Effector memory CD8-positive, alpha-beta T cell (primary cell): ENCODE measurements at places on chromosomes 3 and 15.

- DNase-seq, result no peak
These were observed 392.7 kb downstream of the PTPRG start for GRCh38 chr3:61954097-61954540.

DNA sequence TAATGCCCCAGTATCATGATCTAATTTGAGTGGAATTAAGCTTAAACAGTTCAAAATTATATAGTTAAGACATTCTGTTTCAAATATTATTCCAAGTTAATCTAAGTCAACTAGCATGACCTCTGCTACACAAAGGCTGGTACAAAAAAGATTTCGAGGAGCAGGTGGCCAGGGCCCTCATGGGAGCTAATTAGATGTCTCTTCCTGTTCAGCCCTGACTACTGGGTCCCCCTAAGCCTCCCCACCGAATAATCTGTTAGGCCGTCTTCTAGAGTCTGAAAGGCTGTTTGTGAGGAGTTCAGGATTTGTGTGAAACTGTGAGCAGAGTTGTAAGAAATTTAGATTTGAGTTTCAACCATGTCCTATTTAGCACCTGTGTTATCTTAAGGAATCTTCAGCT is 75.4 kb downstream of the PPM1L start:
- DNase-seq, result no peak

- no peak for DNase-seq
These were observed 10.5 kb upstream of the EPHA6 start for GRCh38 chr3:96803870-96804269.

GRCh38 chr15:71630475-71630809 is 179.9 kb upstream of the NR2E3 start:
- DNase-seq, result no peak

GRCh38 chr3:141256820-141257219 is 25.2 kb downstream of the PXYLP1 start:
- DNase-seq, result no peak

GRCh38 chr3:45180899-45181298 is 34.7 kb upstream of the CDCP1 start:
- no peak for DNase-seq

GRCh38 chr15:74270854-74271520 is 34.9 kb downstream of the CCDC33 start:
- DNase-seq, result no peak

GRCh38 chr15:42329992-42330391 is 29.3 kb upstream of the CAPN3 start:
- no peak for DNase-seq

- DNase-seq, result no peak
These were observed 320.0 kb upstream of the PPP2R3A start for GRCh38 chr3:135645541-135645940.

- DNase-seq, result no peak
These were observed 15.9 kb upstream of the CHST2 start for GRCh38 chr3:143103652-143104051.

- no peak for DNase-seq
These were observed 83.4 kb upstream of the POU1F1 start for GRCh38 chr3:87359826-87360225.

DNA sequence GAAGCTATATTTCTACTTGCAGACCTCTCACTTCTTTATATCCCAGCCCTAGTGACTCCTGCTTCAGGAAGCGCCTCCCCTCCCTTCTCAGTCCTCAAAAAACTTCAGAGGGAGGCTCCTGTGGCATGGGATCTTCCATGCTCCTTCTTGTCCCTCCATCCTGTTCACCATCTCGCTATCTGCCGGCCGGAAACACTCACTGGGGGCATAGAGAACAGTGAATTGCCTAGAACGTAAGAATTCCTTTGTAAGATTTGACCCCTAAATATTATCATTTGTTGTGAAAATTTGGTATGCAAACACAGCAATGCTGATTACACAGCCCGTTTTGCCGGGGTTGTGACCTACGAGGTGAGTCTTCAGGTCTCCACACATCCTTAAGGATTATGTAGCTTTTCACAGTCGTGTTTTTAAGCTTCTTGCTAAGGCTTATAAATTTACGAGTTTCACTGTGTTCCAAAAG is 218.7 kb upstream of the ATP10A start:
- DNase-seq, result no peak

- DNase-seq, result no peak
These were observed 373.7 kb upstream of the NECTIN3 start for GRCh38 chr3:110697961-110698360.

- DNase-seq, result no peak
These were observed 298.0 kb upstream of the CTNNB1 start for GRCh38 chr3:40901298-40901697.

- no peak for DNase-seq
These were observed 67.6 kb downstream of the NOX5 start for GRCh38 chr15:69082021-69082502.

DNA sequence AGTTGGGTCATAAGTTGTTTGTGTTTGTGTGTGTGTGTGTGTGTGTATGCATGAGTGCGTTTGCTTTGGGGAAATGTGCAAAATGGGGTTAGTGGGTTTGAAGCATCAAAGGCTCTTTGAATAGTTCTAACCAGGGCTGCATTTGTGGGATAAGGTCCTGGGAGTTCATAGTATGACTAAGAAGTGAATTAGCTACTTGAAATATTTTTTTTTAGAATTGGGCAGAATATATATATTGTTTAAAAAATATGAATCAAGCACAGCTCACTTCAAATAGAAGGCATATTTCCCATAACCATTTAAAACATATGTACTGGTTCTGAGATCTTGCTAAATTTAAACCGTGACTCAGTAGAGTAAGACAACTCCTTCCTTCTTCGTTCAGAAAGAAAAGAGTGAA is 43.1 kb downstream of the IGF2BP2 start:
- DNase-seq, result no peak

- no peak for DNase-seq
These were observed 70.9 kb downstream of the ANP32A start for GRCh38 chr15:68749793-68750192.

- no peak for DNase-seq
These were observed 129.5 kb downstream of the THRB start for GRCh38 chr3:24365168-24365567.

- DNase-seq, result no peak
These were observed 32.7 kb upstream of the RASGRP1 start for GRCh38 chr15:38597219-38597800.

GRCh38 chr15:74489518-74490338 is 28.8 kb upstream of the UBL7 start:
- peak; percentile 65 for DNase-seq

GRCh38 chr3:53232641-53233377 is 23.0 kb downstream of the TKT start:
- DNase-seq, result no peak

DNA sequence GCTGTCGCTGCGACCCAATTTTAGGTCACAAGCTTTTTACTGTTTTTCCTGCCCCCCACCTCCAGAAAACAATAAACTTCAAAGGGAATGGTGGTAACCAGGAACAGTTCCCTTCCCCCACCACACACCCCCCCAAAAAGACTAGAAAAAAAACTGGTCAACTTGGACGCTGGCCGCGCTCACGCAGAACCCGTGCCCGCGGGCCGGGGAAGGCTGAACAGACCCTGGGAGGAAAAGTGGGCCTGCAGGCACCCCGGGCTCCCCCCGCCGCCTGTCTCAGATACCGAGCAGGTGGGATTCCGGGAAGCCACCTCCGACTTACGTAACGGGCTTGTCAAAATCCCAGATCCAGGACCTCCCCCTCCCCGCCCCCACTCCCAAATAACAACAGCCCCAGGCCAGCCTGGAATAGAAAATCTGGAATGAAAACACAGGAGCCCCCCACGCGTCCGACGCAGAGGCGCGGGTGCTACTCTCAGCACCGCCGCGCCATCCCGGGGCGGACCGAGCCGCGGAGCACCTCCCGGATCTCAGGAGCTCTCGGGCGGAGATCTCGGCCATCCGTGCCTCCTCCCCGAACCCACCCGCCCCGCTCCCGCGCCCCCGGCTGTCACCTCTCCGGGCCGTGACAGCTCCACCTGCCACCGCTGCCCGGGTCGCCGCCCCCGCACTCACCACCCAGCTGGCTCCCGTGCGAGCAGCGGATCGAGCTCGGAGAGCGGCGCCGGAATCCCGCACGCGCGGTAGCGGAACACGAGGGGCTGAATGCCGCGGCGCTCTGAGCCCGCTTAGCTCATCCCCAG is 557 bp downstream of the DENND4A start:
- DNase-seq, result peak; percentile 38

- DNase-seq, result no peak
These were observed 227.2 kb downstream of the CNTN3 start for GRCh38 chr3:74387111-74387735.

- DNase-seq, result peak; percentile 7
These were observed 138.3 kb downstream of the DIPK2A start for GRCh38 chr3:144109944-144110343.

DNA sequence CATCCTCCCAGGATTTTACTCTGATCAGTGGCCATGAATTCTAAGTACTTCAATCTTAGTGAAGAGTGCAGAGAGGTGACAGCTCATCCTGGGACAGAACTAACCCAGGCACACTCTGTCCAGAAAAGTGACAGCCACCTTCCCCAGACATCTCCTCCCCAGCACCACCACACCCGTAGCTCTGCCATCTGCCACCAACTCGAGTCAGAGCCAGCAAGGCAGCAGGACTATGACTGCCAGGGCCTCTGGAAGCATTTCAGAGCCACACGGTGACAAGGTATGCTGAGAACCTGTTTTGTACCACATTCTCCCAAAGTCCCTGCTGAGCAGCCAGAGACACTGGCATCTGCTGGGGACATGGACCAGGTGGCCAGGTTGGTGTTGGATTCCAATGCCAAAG is 71.0 kb downstream of the NTRK3 start:
- DNase-seq, result no peak

- no peak for DNase-seq
These were observed 104.5 kb downstream of the ZMAT3 start for GRCh38 chr3:178967177-178967532.

GRCh38 chr3:65992106-65992505 is 46.6 kb downstream of the MAGI1 start:
- no peak for DNase-seq

DNA sequence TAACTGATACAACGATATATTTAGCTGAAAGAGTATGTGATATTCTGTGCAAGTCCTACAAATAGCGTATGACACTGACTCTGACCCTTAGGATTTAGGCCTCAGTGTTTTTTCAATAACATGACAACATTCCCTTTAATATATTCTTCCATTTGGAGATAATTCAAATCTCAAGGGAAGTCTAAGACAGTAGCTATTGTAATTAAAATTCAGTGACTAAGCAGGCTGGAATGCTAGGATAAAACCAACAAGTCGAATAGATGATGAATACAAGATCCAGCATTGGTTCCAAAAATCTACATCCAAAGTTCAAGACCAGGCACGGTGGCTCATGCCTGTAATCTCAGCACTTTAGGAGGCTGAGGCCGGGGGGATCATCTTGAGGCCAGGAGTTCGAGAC is 56.2 kb downstream of the QTRT2 start:
- DNase-seq, result no peak

- DNase-seq, result no peak
These were observed 317.5 kb upstream of the MCTP2 start for GRCh38 chr15:93913871-93914270.

DNA sequence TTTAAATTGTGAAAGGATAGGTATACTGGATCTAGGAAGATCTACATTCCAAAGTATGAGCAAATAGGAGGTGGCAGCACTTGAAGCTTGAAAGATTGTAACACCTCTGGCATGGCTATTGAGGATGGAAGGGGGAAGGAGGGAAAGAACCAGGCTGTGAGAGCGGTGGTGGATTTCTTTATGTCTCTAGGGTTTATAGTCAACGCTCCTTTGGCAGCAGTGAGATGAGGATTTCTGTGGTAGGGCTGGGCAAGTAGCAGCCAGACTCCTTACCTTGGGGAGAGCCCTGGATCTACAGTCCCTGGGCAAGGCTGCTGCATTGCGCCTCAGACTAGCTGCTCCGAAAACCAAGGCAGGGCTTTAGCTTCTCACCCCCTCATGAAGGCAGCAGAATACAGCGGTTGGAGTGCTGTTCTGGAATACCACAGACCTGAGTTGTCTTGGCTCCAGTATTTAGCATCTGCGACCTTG is 53.2 kb downstream of the MEF2A start:
- no peak for DNase-seq

GRCh38 chr3:40877631-40878463 is 321.5 kb upstream of the CTNNB1 start:
- DNase-seq, result no peak

DNA sequence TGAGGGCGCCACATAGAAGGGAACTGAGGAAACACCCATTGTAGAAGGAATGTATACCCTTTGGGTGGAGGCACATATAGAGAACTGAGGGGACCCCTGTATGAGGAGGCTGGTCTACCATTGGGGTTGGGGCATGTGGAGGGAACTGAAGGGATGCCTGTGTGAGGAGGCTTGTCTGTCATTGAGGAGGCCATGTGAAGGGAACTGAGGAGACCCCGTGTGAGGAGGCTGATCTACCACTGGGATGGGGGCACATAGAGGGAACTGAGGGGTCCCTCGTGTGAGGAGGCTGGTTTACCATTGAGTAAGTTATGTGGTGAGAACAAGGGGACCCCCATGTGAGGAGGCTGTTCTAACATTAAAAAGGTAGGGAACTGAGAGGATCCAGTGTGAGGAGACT is 156.1 kb downstream of the FBLN2 start:
- no peak for DNase-seq

DNA sequence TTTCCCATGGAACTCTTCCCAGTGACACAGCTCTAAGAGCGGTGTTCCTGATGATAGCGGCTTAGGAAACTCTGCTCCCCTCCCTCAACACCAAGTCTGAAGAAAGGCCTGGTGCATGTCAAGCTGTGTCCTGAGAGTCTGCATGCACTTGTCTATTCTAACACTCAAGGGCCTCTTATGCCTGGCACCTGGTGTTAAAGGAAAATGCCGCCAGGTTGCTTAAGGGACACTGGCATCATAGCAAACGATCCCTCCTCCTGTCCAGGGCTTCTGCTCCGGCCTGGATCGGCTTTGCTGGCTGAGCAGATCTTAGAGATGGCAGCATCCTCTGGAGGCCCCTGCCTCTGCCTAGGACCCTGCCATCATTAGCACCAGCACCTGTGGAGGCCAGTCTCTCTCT is 121.7 kb downstream of the MEGF11 start:
- DNase-seq, result no peak

- DNase-seq, result no peak
These were observed 27.8 kb downstream of the STAC start for GRCh38 chr3:36408146-36408545.

GRCh38 chr15:40136470-40137302 is 24.2 kb upstream of the BUB1B start:
- no peak for DNase-seq
